ENCODE measurements at places on chromosomes 11 and 22.

GRCh38 chr22:42797011-42797410 lies 60.1 kb downstream of the ARFGAP3 start:
- no peak for DNase-seq

DNA sequence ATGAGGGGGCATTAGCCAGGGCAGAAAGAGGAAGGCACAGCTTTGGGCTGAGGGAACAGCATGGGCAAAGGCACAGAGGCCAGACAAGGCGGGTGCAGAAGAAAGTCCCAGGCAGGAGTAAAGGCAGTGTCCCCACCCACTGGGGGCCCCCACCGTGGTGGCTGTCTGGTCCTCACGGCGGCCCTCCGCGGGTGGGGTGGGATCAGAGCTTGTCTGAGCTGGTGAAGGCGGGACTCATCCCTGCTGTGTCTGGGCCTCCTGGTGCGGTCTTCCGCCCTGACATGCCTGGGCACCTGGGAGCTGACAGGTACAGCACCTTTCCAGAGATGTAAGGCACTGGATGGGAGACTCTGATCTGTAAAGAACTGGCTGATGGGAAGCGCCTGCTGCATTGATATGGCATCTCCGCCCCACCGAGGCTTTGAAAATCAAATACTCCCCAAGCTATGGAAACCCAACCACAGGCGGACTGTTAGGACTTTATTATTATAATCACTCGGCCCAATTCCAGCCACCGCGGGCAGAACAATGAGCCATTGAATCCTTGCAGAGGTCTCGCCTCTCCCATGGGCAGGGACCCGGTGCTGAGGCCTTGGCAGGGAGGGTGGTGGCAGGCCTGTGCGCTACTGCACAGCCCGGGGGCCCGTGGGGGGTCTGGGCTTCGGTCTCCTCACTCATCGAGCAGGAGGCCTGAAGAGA lies 14.2 kb upstream of the GNB1L start:
- no peak for DNase-seq

- DNase-seq, result peak; percentile 75
Measured at GRCh38 chr11:104956528-104956927, 11.8 kb downstream of the CASP4 start.

- DNase-seq, result peak; percentile 40
Measured at GRCh38 chr11:73939096-73939495, 11.7 kb upstream of the DNAJB13 start.

DNA sequence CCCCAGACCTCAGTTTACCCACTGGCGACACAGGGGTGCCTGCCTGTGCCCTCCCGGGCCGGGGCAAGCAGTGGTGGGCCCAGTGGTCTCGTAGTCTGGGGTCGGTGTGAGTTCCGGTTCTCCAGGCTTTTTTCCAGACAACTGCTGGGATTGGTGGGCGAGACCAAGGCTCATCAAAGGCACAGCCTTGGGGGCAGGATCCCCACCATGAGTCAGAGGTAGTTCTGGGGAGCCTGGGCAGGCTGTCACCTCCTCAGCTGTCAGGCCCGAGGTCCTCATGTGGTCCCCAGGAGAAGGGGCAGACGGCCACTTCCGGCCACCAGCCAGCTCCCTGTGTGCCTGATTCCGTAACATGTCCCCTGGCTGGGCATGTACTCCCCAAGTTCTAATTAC lies 827 bp upstream of the MUC2 start:
- no peak for DNase-seq

- DNase-seq, result peak; percentile 53
Measured at GRCh38 chr22:32058656-32059260, 15.7 kb downstream of the SLC5A1 start.

- no peak for DNase-seq
Measured at GRCh38 chr11:17563961-17564686, 17.1 kb downstream of the OTOG start.

DNA sequence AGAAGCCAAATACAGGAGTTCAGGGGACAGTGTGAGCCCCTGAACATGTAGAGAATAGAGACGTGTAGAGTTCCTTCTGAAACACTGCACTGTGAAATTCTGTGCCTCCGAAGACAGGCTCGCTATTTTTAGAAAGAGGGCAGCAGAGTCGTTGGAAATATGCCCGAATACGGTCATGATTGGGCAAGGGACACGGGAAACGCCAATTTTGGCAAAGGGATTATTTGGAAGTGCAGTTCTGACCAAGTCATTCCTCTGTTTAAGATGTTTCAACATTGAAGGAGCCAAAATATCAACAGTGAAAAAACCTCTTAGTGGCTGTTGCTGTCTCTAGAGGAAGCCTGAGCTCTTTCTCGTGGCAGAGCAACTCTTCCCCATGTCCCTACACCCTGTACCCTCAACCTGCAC lies 9.5 kb upstream of the CBX6 start:
- no peak for DNase-seq

DNA sequence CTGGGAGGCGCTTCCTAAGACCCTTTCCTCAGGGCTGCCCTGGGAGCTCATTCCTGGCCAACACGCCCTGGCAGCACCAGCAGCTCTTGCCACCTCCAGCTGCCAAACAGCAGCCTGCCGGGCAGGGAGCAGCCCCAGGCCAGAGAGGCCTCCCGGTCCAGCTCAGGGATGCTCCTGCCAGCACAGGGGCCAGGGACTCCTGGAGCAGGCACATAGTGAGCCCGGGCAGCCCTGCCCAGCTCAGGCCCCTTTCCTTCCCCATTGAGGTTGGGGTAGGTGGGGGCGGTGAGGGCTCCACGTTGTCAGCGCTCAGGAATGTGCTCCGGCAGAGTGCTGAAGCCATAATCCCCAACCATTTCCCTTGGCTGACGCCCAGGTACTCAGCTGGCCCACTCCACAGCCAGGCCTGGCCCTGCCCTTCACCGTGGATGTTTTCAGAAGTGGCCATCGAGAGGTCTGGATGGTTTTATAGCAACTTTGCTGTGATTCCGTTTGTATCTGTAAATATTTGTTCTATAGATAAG lies 7.6 kb downstream of the SLC39A13 start:
- peak; percentile 83 for DNase-seq

GRCh38 chr22:17866621-17867020 lies 92.4 kb upstream of the BID start:
- DNase-seq, result no peak

DNA sequence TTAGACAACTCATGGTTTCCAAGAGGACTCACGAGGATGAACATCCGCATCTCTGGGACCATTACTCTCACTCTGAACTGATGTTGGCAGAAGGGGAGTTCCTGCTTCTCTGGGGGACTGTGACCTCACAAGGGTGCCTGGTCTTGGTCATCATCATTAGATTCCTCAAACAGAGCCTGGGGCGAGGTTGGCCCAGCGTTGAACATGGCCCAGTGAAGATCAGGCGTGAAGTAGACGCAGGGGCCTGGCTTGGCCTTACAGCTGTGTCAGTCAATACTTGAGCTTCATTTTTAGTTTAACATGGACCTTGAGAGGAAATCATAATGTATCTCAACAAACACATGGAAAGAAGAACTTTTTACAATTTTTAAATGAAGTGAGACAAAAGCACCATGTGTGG lies 617.1 kb downstream of the BRD1 start:
- no peak for DNase-seq

GRCh38 chr11:83371489-83371888 lies 85.3 kb upstream of the CCDC90B start:
- no peak for DNase-seq

DNA sequence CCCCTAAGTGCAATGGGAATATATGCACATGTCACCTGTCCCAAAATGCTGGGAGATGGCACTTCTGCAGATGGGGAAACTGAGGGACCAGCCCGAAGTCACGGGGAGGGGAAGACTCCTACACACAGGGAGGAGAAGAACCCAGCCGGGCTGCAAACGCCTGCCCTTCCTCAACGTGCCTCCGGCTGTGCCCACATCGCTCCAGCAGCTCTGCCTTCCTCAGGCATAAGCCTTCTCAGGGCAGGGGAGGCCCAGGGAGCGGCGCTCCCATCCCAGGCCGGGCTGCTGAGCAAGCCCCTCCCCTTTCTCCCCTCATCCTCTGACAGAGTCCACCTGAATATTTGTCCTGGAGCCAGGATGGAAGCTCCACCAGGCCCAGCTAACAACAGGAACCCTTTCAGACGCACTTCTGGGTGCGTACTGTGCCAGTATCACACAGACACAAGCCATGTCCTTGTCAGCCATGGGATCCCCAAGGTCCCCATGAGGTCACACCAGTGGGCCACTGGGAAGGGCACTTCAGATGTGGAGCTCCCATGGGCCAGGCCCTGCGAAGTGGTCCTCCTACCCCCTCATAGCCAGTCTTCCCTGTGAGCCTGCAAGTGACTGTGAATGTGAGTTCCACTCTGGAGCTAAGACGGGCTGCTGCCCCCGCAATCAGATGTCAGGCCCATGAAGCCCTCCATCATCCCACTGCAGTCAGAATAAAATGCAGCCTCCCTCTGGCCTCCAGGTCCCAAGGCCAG lies 2.5 kb upstream of the CD81 start:
- DNase-seq, result no peak

DNA sequence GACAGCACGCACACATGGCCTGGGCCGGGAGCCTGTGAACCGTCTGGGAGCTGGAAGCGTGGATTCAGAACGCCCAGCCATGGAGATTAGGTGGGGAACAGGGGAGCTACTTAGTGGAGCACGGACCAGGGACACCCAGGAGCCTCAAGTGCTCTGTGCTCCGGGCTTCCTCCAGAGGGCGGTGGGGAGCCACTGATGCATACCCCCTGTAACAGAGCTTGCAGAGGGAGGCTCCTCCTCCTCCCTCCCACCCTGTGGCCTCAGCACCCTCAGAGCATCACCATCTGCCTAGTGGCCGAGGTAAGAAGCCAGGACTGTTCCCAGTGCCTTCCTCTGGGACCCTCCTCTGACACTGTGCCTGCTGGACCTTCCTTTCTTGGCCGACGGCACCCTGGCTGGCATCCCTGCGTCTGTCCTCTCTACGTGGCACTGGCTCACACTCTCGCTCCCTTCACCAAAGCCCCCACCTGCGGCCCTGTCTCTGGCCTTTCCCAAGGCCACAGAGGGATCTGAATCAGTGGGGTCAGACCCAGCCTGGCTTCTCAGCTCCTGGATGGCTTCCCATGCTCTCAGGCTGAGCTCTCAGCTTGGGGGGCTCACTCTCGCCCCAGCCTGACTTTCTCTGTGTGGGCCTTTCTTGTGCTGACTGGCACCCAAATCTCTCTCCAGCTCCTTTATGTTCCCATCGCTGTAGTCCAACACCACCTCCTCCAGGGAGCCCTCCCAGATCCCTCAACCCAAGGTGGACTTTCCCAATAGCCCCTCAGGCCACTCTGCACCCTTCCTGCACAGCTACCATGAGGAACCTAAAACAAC lies 780.9 kb downstream of the BRD1 start:
- no peak for DNase-seq

DNA sequence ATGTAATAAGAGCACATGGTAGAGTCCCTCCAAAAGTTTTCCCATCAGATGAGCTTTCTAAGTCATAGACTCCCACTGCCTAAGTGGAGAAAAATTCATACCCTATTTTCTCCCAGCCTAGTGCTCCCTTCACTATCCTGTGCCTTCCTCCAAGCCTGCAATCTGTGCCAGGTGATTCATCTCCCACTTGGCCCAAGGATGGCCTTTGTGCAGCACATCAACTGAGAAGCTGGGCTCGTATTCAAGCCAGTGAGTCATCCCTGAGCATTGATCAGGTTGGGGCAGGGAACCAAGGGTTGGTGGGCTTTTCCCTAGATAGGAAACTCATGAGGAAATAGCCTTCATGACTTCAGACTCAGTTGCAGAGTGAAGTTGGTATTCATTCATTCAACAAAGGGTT lies 64.6 kb downstream of the PANX1 start:
- DNase-seq, result peak; percentile 71

DNA sequence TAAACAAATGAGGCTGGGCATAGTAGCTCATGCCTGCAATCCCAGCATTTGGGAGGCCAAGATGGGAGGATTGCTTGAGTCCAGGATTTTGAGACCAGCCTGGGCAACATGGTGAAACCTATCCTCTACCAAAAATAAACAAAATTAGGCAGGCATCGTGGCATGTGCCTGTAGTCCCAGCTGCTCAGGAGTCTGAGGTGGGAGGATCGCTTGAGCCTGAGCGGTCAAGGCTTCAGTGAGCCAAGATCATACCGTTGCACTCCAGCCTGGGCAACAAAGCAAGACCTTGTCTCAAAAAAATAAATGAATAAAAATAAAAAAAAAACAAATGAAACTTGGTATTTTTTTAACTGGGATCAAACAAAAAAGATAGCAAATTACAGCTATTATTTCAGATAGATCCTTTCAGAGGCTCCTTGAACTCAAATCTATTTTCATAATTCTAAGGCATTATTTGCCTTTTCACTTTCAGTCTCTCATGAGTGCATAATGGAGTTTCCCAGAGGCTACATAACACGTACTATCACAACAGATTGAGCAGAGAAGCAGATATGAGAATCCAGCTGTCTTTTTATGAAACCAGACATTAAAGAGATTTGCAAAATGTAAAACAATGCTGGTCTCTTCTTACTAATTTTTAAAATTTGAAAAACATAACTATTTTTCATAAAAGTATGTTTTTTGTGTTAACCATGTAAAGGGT lies 23.1 kb downstream of the DDIAS start:
- no peak for DNase-seq

GRCh38 chr11:107359701-107360100 lies 97.9 kb downstream of the CWF19L2 start:
- peak; percentile 2 for DNase-seq

- peak; percentile 30 for DNase-seq
Measured at GRCh38 chr22:33271390-33272161, 213.4 kb upstream of the SYN3 start.

DNA sequence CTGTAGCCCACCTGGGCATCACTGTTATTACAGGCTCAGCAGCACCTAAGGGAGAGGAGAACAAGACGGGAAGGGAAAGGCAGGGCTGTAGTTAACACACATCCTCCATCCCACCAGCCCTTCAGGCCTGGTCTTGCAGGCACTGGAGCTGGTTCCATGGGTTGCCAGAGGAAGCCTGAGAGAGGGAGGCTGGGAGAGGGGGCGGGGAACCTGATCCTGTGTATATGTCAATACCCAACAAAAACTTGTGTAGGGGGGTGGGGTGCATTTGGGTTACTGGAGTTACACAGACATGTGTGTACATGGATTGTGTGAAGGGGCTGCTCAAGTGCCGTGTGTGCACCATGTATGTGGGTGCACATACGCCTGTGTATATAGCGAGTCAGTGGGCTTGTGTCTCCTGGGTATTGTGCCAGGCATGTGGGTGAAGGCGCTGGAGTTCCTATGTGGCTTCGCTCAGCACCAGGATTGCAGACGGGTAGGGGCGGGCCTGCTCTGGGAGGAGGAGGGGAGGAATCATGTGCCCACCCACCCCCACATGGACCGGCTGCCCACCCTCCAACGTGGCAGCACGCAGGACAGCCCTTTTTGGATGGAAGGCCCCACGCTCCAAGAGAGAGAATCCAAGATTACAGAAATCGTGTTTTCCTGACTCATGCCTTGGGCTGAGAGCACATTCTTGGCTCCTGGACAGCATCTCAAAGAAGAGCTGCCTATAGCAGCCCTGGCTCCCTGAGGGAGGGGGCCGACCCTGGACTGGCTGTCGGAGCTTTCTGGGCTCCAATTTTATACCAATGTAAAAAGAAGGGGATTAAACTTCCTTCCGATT lies 4.2 kb upstream of the SERPINH1 start:
- DNase-seq, result no peak

DNA sequence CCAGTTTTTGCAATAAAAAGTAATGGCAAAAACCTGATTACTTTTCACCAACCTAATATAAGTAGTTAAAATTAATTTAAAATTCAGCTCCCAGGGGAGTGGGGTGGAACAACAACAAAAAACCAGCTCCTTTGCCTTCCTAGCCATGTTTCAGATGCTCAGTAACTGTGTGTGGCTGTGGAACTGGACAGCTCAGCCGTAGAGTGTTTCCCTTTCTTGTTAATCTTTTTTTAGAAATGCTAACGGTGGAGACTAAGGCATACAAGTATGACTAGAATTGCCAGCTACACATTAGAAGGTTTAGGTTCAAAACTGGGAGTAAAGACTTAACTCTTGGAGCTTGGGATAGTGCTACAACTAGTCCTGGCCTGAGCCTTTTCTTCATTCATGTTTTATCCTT lies 45.0 kb downstream of the PPP6R3 start:
- peak; percentile 22 for DNase-seq
